ENCODE measurements at places on chromosomes 6 and 20. TPM values are rescaled to one million over a fixed set of nuclear protein-coding genes. Genes with fewer than 3 reads are reported as not detected.

GRCh38 chr6:144064402-144065212 lies 30.8 kb downstream of the SF3B5 start:
- no peak for DNase-seq

ULBP1 gene
- polyA plus RNA-seq: 0.89 TPM

CRIP3 gene
- polyA plus RNA-seq: 2.1 TPM

GRCh38 chr6:119610265-119610664 lies 260.7 kb upstream of the MAN1A1 start:
- DNase-seq: no peak

DNA sequence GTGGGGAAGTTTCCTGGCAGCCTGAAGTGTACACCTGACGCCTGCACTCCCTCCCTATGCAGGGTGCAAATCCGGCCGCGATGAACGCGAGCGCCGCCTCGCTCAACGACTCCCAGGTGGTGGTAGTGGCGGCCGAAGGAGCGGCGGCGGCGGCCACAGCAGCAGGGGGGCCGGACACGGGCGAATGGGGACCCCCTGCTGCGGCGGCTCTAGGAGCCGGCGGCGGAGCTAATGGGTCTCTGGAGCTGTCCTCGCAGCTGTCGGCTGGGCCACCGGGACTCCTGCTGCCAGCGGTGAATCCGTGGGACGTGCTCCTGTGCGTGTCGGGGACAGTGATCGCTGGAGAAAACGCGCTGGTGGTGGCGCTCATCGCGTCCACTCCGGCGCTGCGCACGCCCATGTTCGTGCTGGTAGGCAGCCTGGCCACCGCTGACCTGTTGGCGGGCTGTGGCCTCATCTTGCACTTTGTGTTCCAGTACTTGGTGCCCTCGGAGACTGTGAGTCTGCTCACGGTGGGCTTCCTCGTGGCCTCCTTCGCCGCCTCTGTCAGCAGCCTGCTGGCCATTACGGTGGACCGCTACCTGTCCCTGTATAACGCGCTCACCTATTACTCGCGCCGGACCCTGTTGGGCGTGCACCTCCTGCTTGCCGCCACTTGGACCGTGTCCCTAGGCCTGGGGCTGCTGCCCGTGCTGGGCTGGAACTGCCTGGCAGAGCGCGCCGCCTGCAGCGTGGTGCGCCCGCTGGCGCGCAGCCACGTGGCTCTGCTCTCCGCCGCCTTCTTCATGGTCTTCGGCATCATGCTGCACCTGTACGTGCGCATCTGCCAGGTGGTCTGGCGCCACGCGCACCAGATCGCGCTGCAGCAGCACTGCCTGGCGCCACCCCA lies 1.2 kb downstream of the GPR6 start:
- no peak for DNase-seq

DNA sequence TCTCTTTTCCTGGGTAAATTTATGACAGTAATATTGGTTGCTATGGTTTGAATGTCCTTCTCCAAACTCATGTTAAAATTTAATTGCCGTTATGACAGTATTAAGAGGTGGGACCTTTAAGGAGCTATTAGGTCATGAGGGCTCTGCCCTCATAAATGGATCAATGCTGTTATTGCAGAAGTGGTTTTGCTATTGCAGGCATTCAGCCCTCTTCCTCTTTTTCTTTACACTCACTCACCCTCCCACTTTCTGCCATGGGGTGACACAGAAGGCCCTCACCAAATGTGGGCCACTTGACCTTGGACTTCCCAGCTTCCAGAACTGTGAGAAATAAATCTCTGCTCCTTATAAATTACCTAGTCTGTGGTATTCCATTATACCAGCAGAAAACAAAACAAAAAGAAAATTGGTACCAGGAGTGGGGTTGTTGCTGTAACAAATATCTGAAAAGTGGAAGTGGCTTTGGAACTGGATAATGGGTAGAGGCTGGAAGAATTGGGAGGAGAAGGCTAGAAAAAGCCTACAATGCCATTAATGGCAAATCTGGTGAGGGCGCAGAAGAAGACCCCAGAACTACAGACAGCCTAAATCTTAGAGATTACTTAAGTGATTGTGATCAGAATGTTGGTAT lies 24.8 kb upstream of the IGF2R start:
- no peak for DNase-seq

GRCh38 chr6:99019381-99019780 lies 71.6 kb upstream of the FBXL4 start:
- no peak for DNase-seq

- DNase-seq: no peak
Measured at GRCh38 chr6:14874975-14875480, 370.8 kb upstream of the JARID2 start.

DNA sequence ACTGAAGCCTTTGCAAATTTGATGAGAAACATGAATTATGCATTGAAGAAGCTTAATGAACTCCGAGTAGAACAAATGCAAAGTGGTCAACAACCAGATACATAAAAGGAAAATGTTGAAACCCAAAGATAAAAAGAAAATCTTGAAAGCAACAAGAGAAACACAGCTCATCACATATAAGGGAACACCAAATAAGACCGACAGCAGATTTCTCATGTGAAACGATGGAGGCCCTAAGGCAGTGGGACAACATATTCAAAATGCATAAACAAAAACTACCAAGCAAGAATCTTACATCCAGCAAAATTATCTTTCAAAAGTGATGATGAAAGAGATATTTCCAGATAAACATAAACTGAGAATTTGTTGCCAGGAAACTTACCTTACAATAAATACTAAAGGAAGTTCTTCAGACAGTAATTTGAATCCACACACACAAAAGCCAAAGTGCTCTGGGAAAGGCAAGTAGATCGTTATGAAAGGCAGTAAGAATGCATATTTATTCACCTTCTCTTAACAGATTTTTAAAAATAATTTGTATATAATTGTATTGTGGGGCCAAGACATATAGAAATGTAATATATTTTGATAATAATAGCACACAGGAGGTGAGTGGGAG lies 22.5 kb downstream of the SLC52A3 start:
- no peak for DNase-seq

CLVS2 gene
- polyA plus RNA-seq: 0.01 TPM

DNA sequence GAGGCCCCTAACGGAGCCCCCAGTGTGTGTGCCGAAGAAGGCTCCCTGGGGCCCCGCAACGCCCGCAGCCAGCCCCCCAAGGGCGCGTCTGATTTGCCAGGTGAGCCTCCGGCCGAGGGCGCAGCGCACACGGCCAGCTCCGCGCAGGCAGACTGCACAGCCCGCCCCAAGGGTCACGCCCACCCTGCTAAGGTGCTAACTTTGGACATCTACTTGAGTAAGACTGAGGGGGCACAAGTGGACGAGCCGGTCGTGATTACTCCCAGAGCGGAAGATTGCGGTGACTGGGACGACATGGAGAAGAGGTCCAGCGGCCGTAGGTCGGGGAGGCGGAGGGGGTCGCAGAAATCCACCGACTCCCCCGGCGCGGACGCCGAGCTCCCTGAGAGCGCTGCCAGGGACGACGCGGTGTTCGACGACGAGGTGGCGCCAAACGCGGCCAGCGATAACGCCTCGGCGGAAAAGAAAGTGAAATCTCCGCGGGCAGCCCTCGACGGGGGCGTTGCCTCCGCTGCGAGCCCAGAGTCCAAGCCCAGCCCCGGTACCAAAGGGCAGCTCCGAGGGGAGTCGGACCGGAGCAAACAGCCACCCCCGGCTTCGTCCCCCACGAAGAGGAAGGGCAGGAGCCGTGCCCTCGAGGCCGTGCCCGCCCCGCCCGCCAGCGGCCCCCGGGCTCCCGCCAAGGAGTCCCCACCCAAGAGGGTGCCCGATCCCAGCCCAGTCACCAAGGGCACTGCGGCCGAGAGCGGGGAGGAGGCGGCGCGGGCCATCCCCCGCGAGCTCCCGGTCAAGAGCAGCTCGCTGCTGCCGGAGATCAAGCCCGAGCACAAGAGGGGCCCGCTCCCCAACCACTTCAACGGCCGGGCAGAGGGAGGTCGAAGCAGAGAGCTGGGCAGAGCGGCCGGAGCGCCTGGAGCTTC lies 117.0 kb downstream of the RTN4IP1 start:
- DNase-seq: peak; percentile 13

- DNase-seq: no peak
Measured at GRCh38 chr6:166925141-166925996, 31.0 kb downstream of the RNASET2 start.

GRCh38 chr6:125041740-125042459 lies 79.7 kb downstream of the RNF217 start:
- DNase-seq: no peak

- DNase-seq: no peak
Measured at GRCh38 chr6:35948725-35949124, 27.8 kb upstream of the SRPK1 start.

DNA sequence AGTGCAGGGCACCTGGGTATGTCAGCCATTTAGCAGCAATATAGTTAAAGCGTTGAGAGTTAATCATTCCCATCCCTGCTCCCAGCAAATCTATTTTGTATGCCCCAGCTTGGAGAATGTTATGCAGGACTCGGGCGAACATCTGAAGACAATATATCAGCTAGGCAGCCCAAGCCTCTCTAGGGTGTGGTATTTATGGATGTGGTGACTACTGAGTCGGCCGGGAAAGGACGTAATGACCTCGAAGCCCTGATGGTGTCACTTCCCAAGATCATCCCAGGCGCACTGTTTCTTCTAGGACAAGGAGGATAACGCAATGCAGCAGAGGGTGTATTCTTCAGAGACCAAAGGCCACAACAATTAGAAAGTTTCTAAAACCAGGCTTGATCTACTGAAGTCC lies 63.6 kb upstream of the FAM184A start:
- DNase-seq: no peak

DNA sequence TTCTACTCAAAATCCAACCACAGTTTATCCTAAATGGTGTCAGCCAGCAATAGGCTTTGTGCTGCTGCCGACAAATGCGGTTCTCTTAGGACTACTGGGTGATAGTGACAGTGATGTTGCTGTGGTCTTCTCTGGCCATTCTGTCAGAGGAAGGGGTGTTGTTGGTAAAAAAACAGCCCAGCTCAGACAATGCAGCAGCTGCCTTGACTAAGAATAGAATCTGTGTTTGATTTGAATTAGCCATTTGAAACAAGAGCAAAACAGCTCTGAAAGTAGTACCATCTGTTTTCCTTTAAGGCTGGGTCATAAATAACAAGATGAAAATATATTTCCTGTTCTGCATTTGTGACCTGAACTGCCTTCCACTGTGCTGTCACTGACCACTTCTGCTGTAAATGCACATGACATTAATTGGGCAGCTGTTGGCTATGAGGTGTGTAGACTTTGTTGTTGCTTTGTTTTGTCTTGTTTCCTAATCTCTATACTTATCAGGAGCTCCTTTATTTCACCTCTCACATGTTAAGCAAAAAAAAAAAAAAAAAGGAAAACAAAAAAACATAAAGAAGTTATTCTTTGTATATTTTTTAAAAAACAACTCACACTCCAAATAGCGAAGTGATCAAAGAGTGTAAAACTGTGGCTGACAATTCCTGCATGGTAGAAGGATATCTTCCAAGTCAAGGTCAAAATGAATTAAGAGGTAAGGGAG lies 497.8 kb upstream of the ARID1B start:
- DNase-seq: no peak

DNA sequence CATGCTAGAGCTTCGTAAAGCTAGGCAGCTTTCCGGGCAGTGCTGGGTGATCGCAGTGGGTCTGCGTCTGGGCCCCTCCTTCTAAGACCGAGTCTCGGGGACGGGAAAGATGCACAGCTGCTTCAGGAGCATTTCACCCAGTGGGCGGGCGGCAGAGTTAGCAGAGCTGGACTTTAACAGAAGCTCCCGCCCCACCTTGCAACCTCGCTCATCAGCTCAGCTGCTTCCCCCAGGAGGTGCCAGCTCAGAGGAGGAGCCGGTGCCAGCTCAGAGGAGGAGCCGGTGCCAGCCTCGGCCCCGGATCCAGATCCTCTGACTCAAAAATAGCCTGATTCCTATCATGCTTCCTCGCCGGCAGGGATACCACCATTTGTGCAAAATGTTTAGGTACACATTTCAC lies 94.5 kb upstream of the RPS6KA2 start:
- DNase-seq: no peak

DNA sequence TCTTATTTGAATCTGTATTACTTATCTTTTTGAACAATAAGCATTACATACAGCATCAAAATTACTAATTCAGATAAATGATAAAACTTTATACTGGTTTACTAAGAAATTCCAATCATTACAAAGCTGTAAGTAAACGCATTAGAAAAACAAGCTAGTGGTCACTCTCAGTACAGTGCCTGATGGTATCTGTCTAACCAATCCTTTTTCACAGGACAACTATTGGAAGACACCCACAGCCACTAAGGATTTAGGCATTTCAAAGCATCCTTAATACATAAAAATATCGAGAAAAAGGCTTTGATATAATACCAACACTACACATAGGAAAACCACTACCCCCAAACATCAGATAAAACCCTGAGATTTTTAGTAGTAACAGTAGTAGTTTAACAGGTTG lies 2.6 kb downstream of the CD164 start:
- no peak for DNase-seq

TCEA2 gene
- polyA plus RNA-seq: 34.7 TPM

C6orf58 gene
- polyA plus RNA-seq: not detected

DNA sequence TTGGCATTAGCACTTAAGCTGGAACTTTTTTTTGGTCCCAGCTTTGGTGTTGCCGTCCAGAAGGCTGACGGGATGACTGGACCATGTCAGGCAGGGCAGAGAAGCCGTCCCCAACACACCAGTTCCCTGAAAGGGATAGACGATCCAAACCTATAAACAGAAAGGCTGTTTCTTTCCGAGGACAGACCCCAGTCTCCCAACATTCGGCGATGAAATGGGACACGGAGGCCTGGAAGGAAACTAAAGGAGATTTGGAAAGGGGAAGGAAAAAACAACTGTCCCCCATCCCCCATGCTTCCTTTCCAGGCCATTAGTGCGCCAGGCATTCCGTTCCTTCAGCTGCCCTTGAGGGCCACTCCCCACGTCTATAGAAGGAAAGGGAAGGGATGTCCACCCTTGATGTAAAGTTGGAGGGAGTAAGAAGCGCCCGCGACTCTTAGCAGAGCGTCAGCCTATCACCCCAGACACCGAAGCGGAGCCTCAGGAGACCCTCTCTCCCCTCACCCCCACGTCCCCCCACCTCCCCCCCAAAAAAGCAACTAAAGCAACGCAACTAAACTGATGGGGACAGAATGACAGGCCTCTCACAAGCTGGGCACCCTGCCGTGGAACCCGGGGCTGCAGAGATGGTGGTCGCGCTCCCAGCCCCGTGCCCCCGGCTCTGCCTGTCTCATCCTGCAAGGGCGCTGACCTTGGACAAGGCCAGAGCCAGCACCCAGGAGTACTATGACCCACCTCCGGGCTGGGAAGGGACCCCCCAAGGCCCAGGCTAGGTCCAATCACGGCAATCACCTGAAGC lies 638 bp downstream of the BLCAP start:
- peak; percentile 22 for DNase-seq

DNA sequence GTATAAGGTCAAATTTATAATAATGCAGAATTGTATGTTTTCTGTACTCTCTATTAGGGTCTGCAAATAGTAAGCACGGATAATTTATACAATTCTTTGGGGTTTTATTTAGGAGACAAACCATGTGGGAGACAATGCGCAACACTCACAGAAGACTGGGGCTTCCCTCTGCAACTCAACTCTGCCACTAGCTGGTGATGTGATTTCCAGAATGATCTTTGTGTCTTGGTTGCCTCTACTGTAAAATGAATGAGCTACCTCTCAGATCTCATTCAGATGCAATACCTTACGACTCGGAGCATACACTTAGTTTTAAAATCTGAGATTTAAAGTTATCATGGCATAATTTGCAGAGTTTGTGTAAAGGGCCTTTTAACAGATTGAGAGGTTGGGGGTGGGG lies 6.4 kb downstream of the MAN1A1 start:
- no peak for DNase-seq

SLC2A10 gene
- polyA plus RNA-seq: not detected

GHRH gene
- polyA plus RNA-seq: not detected

- DNase-seq: no peak
Measured at GRCh38 chr20:7454047-7454446, 486.2 kb downstream of the HAO1 start.

- DNase-seq: no peak
Measured at GRCh38 chr20:46299078-46299477, 9.2 kb downstream of the CDH22 start.

SLC22A1 gene
- polyA plus RNA-seq: 1.6 TPM
